H9 (cell line): ENCODE measurements at places on chromosomes 6 and 20. TPM values are rescaled to one million over a fixed set of nuclear protein-coding genes. Genes with fewer than 3 reads are reported as not detected.
A peak's percentile ranks its signal among the peaks of the same experiment; 100 is the strongest.

GNMT gene
- 1.1 TPM in 2 replicates for total RNA-seq

MEI4 gene
- 0.26 and 0.55 TPM in 2 replicates for total RNA-seq

DNA sequence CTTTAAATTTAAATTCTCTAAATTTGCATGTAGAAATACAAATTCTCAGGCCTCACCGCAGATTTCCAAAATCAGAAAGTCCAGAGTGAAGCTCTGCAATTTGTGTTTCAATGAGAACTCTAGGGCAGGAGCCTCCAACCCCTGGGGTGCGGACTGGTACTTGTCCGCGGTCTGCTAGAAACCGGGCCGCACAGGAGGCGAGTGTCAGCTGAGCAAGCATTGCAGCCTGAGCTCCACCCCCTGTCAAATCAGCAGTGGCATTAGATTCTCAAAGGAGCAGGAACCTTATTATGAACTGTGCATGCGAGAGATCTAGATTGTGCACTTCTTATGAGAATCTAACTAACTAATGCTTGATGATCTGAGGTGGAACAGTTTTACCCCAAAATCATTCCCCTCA lies 203.0 kb upstream of the PCSK2 start:
- peak; percentile 72 for DNase-seq
- H3K36me3 ChIP-seq, result no peaks in the 10 kb centered on the region; the same call in none of the 3 replicates
- H3K27ac ChIP-seq, result no peak overlapping the region
- H3K4me1 ChIP-seq, result peaks cover 6% of the 10 kb centered on the region; the same call in 1 of the 2 replicates
- no peaks in the 10 kb centered on the region for H3K27me3 ChIP-seq
- peak overlapping the region; percentile 11; the same call in 1 of the 2 replicates for H3K4me3 ChIP-seq

GRCh38 chr6:46628498-46628897 lies 24.1 kb downstream of the CYP39A1 start:
- H3K4me3 ChIP-seq, result no peak overlapping the region
- no peak overlapping the region for H3K27ac ChIP-seq
- H3K36me3 ChIP-seq, result no peaks in the 10 kb centered on the region
- no peaks in the 10 kb centered on the region for H3K4me1 ChIP-seq
- no peaks in the 10 kb centered on the region for H3K27me3 ChIP-seq
